Stomach (tissue), 19 donors: ENCODE measurements at places on chromosomes 3 and 15. TPM values are rescaled to one million over a fixed set of nuclear protein-coding genes. Genes with fewer than 3 reads are reported as not detected.

GRCh38 chr3:45819543-45819942, 22.4 kb downstream of the LZTFL1 start:
- DNase-seq, result no peak

- no peak for DNase-seq
Observed at GRCh38 chr3:139476348-139476747, at the start of gene RBP2. TSS of gene RBP2 (minus strand) at chr3:139476516. CDS start at chr3:139476459, 57 bp downstream.

DNA sequence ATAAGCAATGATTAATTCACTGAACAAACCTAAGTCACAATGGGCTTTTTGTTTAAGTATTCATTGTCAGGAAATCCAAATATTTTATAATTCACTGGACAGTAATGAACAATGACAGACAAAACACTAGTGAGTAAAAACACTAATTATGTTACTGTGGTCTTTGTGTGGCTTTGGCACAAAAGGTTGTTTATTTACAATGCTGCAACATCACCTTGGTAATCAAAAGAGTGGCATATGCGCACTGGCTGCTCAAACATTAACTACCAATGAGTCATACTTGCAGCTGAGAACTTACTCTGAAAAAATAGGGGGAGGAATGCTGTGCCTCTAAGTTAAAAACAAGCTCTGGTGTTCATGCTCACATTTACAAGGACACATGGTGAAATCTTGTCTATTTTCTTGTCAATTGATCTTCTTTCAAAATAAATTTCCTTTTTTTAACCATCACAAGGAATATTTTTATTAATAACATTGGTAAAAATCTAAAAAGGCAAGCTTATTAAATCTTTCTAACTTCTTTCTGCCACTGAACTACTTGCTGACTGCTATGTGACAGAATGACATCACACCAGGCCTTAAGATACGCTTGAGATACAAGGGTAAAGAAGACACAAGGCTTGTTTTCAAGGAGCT, 85.2 kb upstream of the PPIB start:
- peak; percentile 91 for DNase-seq

GRCh38 chr15:32646291-32646690, 4.8 kb downstream of the SCG5 start:
- no peak for DNase-seq

- DNase-seq, result no peak
Observed at GRCh38 chr3:73141525-73141924, 80.1 kb downstream of the EBLN2 start.

DNA sequence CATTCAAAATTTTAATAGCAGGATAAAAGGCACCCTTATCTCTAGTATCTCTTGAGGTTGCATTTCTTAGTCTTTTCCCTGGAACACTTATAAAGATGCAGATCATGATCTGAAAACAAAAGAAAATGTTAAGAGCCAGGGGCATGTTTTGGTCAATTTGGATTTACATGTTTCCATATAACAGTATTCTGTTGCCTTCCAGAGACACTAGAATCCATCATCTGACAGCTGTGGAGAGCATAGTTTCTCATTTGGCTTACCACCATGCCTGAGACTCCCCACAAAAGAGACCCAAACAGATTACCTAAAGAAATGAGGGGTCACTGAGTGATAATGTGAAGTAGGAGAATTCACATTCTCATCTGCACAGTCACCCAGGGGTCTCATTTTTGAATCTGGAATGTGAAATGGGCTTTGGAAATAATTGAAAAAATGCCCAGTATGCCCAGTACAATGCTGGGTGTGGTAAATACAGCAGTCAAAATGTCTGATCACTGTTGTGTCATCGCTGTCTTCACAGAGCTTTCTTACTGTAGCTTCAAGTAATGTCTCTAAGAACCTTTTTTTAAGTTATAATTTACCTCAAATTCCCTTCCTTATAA, 79.9 kb upstream of the ZBTB20 start:
- no peak for DNase-seq

GRCh38 chr15:66723826-66724731, 22.0 kb downstream of the SMAD6 start:
- DNase-seq, result no peak

Gene ACP3
- total RNA-seq, result 29.9 TPM

Gene MUC20
- 38.8 TPM for total RNA-seq

GRCh38 chr3:159458982-159459381, 529.7 kb upstream of the IL12A start:
- no peak for DNase-seq

DNA sequence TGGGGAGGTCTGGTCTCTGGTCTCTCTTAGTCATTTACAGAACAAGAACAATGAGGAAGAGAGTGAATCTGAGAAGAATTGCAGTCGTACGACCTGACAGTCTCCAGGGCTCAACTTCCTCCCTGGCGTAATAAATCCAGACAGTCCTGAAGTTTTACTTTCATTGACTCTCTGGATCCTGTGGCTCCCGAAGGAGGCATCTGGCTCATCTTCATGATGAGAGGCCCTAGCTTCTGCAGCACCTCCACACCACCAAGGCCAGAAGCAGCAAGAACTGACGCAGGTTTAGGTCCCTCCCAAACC, 11.8 kb upstream of the CYFIP1 start:
- no peak for DNase-seq

Gene GOLGA8S
- 0.58 TPM for total RNA-seq

- no peak for DNase-seq
Observed at GRCh38 chr3:156793400-156793799, 32.8 kb upstream of the LEKR1 start.

- peak; percentile 64 for DNase-seq
Observed at GRCh38 chr3:37905987-37906674, 44.5 kb downstream of the CTDSPL start.

GRCh38 chr3:24240306-24240705, 254.3 kb downstream of the THRB start:
- DNase-seq, result no peak

Gene HRG
- total RNA-seq, result not detected

- DNase-seq, result no peak
Observed at GRCh38 chr3:143237077-143237627, 117.6 kb downstream of the CHST2 start.

- DNase-seq, result no peak
Observed at GRCh38 chr3:27024493-27024892, 344.7 kb downstream of the NEK10 start.

DNA sequence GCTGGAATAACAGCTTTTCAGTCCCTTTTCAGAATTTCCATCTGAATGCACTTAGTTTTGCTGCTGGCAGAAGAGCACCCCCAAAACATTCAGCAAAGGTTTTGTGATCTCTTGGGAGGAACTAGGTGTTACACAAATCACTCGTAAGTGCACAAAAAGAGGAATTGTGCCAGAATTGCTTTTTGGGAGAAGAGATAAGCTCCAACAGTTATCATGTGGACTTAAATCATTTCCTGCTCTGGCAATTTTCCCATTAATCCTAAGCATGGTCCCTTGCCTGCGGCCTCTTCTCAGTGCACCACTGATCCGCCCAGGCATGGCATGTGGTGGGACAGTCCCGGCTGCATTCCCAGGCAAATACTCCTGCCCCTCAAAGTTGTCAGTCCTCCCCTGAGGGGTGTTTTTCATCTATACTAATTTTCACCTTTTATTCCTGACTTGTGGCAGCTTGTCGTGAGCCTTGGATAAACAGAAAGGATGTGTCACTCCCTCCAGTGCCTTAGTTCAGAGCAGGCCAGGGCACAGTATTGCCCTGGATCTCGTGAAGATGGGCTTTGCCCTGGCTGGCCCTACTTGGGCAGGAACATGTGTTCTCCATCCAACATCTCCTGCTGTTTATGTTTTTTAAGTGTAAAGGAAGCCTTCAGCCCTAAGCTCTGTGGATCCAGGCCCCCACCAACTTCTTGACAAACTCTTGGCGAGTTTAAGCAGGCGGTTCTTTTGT, 44.6 kb upstream of the VILL start:
- peak; percentile 75 for DNase-seq

Gene RTP3
- total RNA-seq, result not detected

Gene EIF2B5
- total RNA-seq, result 33.3 TPM

DNA sequence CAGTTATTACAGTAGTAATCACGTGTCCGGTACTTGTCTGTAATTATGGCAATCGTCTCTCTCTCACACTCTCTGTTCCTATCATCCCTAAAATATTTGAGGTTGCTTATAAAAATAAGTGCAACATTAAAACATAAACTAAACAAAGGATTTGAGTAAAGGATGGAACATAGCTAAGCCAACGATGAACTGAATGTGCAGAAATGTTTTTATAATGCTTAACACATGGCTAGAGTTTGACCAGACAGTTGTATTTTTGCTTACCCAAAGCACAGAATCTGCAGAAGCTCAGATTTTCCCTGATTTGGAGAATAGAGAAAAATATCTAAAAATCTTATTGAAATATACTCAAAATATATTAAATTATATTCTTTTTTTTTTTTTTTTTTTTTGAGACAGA, 1030.9 kb downstream of the NAALADL2 start:
- no peak for DNase-seq

DNA sequence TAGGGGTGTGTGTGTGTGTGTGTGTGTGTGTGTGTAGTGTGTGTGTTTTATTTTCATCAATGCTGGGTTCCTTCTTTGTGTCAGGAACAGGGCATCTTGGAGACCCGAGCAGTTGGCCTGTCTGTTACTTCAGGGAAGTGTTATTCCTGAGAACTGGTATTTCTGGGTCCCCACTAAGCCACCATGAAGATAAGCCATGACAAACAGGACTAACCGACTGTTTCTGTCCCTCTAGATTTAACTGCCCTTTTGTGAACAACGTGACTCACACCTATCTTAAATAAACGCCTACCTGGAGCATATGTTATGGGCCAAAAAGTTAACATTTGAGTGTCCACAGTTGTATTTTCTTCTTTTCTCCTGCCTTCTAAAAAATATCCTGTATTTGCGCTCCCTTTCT, 19.5 kb downstream of the SIDT1 start:
- DNase-seq, result peak; percentile 53

Gene SLC22A13
- not detected for total RNA-seq

GRCh38 chr3:44363591-44363990, 25.0 kb downstream of the TCAIM start:
- no peak for DNase-seq

DNA sequence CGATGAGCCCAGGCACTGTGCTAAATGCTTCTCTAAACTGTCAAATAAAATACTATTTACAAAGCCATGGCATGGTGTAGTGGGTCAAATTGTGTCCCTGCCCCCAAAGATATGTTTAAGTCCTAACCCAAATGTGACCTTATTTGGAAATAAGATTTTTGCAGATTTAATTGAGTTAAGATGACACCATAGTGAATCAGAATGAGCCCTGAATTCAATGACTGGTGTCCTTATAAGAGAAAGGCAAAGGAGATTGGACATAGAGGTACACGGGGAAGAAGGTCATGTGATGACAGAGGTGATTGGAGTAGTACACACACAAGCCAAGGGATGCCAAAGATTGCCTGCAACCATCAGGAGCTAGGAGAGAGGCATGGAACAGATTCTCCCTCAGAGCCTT, 121.6 kb upstream of the VEPH1 start:
- no peak for DNase-seq

GRCh38 chr15:96728591-96728990, 398.1 kb downstream of the NR2F2 start:
- DNase-seq, result no peak

GRCh38 chr3:149968216-149968615, 2.5 kb downstream of the PFN2 start:
- DNase-seq, result no peak

GRCh38 chr3:114635878-114636277, 342.1 kb downstream of the TIGIT start:
- DNase-seq, result no peak

Gene IFT122
- 61.5 TPM for total RNA-seq

- no peak for DNase-seq
Observed at GRCh38 chr15:53530761-53531160, 228.7 kb downstream of the WDR72 start.

DNA sequence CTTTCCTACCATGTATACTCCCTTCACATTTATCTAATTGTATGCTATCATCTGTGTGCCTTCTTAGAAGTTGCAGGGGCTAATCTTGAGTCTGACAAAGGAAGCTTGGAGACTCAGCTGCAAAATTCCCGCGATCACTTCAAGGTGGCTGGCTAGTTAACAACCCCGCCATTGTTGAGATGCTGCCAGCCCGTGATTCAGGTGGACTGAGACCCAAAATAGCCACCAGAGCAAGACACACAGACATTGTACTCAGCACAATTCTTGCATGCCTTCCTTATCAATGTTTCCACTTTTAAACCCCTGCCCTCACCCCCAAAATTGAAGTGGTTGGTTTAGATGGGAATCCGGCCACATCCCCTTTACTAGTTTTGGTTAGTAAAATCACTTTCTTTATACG, 225.8 kb upstream of the ZNF717 start:
- DNase-seq, result no peak

DNA sequence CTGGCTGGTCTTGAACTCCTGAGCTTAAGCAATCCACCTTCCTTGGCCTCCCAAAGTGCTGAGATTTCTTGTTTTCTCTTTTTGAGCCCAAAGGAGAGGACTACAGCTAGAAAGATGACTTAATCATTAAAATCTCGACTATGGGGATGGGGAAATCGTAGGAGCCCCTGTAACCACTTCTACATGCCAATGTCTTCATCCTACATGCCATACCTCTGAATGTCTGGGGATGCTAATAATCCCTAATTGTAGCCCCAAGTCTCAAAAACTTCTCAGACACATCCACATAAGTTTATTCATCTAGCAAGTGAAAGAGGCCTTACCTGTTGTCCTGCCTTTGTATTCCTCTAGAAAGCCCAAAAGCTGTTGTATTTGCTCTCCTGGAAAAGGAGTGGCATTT, 3.7 kb upstream of the RHOV start:
- DNase-seq, result no peak

DNA sequence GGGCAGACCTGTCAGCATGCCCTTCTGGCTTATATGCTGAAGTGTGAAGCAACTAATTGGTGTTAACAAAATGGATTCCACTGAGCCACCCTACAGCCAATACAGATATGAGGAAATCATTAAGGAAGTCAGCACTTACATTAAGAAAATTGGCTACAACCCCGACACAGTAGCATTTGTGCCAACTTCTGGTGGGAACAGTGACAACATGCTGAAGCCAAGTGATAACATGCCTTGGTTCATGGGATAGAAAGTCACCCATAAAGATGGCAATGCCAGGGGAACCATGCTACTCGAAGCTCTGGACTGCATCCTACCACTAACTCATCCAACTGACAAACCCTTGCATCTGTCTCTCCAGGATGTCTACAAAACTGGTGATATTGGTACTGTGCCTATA, 9.4 kb downstream of the PIK3CB start:
- no peak for DNase-seq

DNA sequence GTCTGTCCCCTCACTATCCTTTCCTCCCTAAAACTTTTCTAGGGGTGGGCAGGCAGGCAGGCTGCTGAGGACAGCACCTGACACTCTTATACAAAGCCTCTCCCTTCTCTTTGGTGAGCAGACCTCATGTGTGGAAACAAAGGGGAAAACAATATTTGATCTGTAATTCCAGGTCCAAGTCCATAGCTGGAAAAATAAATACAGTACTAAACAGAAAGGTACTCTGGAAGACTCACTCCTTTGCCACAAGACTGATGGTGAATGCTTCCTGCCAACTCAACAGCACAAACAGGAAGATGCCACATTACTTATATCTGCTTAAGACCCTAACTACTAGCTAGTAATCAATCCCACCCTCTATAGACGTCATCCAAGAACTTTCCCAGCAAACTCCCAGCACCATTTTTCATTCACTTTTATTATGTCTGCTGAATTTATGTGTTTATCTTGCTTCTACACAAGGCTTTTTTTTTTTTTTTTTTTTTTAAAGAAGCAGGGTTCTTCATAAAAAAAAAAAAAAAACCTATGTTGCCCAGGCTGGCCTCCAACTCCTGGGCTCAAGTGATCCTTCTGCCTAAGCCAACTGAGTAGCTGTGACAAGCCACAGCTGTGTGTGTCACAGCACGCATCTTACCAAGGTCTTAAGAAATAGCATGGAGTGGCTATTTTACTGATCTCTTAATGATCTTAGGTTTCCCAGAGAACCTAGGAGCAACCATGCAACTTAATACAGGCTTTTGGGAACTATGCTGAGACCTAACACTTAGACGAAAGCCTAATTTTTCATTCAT, 44.2 kb upstream of the CSPG5 start:
- no peak for DNase-seq
